ENCODE measurements at places on chromosomes 13 and 19.

DNA sequence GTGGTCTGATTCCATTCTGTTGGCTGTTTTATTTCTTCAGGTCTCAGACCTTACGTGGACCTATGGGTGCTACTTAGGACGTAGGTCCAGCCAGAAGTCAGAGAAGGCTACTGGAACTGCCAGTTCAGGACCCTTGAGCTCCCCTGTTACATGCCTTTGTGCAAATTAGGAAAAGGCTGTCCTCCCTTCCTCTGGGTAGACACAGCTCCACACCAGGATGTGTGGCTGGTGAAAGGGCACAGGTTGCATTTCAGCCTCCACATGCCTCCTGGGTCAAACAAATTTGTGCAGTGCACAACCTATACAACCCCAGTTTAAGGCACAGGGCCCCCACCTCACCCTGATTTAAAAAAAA is 43.9 kb upstream of the MAP3K10 start:
- no peak for DNase-seq

GRCh38 chr13:71576571-71576970 is 290.4 kb downstream of the DACH1 start:
- DNase-seq, result no peak

DNA sequence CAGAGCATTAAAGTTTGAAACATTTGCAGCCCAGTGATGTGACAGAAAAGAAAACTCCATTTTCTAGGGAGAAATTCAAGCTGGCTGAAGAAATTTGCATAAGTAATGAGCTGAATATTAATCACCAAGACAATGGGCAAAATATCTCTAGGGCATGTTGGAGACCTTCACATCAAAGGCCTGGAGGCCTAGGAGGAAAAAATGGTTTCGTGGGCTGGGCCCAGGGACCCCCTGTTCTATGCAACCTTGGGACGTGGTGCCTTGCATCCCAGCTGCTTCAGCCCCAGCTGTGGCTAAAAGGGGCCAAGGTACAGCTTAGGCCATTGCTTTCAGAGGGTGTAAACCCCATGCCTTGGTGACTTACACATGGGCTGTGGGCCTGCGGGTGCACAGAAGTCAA is 5.7 kb upstream of the CLEC4M start:
- no peak for DNase-seq

DNA sequence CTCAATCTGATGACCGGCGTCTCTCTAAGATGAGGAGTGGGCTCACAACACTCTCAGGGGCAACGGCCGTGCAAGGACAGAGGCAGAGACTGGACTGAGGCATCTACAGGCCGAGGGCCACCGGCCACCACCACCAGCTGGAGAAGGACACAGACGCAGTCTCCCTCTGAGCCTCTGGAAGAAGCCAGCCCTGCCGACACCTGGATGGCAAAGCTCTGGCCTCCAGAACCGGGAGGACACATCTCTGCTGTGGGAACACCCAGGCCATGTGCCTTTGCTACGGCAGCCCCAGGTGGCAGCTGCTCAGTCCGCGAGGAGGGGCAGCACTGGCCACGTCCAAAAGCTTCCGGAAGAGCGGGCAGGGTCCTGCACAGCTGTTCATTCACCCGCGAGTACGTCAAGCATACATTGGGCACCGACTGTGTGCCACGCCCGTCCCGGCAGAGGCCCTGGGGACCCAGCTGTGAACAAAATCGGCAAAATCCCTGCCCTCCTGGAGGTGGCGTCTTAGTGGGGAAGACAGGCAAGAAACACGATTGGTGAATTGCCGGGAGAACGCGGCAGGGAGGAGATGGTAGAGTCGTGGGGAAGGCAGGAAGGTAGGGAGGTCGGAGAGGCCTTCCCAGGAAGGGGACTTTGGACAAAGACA is 17.1 kb downstream of the C2CD4C start:
- no peak for DNase-seq

DNA sequence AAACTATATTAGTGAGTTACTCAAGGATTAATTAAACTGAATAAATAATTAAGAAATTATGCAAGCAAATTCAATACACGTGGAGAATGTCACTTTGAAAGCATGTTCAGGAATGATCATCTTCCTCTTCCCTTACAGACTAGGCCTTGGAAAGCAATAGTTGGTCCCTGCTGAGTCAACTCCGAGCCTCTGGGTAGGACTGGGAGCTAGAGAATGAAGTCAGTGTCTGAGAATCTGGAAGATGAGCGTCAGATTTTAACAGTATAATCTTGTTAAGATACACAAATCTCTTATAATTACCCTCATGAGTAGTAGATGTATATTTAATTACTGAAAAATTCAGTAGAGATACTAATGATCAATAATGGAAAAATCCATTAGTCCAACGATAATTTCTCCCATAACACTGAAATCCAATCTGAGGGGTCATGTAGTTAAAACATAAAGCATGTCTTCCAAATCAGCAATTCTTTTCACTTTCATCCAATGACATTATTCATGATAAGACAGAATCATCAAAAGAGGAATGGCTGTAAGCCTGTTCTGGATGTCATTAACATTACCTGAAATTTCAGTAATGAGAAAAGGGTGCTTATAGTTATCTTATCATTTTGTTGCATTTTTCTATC is 423.0 kb downstream of the DCT start:
- DNase-seq, result no peak

DNA sequence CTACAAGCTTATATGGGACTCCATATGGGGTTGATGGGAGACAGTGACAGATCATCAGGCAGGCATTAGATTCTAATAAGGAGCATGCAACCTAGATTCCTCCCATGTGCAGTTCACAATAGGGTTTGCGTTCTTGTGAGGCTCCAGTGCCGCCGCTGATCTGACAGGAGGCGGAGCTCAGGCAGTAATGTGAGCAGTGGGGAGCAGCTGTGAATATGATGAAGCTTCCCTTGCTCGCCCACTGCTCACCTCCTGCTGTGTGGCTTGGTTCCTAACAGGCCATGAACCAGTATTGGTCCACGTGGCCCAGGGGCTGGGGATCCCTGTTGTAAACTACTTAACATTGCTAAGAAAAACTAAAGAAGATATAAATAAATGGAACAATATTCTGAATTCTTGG is 378.4 kb downstream of the KCNRG start:
- DNase-seq, result no peak

DNA sequence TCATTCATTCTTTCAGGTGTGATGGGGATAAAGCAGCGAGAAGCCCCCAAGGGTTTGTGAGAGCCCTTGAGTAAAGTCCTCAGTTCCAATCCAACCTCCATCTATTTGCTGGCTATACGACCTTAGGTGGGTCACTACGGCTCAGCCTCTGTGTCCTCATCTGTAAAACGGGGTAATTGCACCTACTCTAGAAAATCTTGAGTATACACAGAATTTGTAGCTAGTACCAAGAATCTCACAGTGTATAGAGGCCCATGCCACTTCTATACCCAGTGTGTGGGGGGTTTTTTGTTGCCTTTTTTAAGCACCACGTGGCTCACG is 406 bp upstream of the DNMT1 start:
- DNase-seq, result no peak

DNA sequence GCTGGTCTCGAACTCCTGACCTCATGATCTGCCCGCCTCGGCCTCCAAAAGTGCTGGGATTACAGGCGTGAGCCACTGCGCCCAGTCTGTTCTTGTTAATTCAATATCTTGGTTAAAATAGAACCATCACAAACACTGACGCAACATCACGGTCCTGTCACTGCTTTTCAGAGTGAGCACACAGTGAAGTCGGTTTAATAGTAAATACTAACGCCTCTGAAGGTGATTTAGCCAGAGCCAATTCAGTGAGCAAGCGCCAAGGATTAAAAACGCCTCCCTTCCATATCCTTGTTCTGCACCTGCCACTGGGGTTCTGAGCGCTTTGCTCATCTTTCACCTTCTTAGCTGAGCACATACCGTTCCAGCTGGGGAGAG is 30.3 kb downstream of the LAMP1 start:
- DNase-seq, result no peak

DNA sequence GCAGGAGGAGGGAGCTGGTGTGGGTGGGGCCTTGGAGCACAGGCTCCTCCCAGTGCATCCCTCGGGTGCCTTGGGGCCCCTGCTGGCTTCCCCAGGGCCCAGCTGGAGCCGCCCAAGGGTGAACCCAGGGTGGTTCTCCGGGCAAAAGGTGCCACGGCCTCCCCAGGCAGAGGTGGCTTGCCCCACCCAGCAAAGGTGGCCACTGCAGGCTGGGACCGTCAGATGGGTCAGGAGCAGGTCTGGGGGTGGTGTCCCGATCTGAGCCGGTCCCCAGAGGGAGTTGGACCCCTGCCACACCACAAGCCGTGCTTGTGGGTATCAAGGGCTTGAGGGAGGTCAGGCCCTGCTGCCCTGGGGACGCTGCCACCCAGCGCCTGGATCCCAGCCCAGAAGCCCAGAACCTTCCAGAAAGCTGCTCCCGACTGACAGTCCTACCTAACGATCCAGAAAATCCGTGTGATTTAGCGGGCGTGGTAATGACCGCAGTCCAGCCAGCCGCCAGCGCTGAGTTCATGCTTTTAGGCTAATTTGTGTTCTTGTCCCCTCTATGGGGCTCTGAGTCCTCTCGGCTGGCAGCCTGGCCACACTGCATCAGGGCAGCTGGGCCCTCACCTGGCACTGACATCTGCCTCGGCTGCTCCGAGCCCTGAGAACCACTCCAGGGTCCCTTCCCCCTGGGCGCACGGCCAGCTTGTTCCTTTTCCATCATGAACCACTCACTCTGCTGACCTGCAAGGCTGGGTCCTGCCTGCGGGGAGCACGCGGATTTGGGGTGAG is 5.0 kb upstream of the GRIN3B start:
- no peak for DNase-seq

GRCh38 chr13:112067116-112067741 is at the start of gene SOX1:
SOX1 (plus strand) TSS chr13:112067149; CDS start chr13:112067659, 510 bp downstream.
- DNase-seq, result no peak

- DNase-seq, result no peak
These were observed 267.8 kb downstream of the KCNRG start for GRCh38 chr13:50283017-50283416.

- DNase-seq, result no peak
These were observed 246.6 kb downstream of the NHLRC3 start for GRCh38 chr13:39284801-39285388.

GRCh38 chr13:113632706-113633484 is 25.1 kb downstream of the ATP4B start:
- no peak for DNase-seq

GRCh38 chr19:53977991-53978731 is 13.3 kb upstream of the CACNG6 start:
- no peak for DNase-seq

DNA sequence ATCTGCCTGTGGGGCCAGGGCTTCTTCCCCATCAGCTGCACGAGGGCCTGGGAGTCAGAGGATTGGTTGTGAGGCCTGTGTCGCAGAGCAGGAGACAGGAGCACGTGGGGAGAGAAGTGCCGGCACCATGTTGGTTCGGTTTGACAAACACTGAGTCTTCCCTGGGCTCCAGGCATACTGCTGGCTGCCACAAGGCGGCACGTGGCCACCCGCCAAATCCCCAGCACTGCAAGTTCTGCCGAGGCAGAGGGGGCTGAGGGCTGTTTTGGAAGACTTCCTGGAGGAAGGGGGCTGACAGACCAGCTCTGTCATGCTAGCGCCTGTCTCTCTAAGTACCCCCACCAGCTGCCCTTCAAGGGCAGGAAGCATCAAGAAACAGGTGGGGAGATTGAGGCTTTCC is 9.5 kb downstream of the SHANK1 start:
- no peak for DNase-seq

- no peak for DNase-seq
These were observed 24.2 kb downstream of the ELAVL1 start for GRCh38 chr19:7981199-7981598.

- DNase-seq, result no peak
These were observed 10.7 kb downstream of the SHISA7 start for GRCh38 chr19:55432241-55432959.

- no peak for DNase-seq
These were observed 19.4 kb downstream of the IQCN start for GRCh38 chr19:18254546-18255503.

- DNase-seq, result no peak
These were observed 305.1 kb downstream of the SLITRK1 start for GRCh38 chr13:83577183-83577582.

DNA sequence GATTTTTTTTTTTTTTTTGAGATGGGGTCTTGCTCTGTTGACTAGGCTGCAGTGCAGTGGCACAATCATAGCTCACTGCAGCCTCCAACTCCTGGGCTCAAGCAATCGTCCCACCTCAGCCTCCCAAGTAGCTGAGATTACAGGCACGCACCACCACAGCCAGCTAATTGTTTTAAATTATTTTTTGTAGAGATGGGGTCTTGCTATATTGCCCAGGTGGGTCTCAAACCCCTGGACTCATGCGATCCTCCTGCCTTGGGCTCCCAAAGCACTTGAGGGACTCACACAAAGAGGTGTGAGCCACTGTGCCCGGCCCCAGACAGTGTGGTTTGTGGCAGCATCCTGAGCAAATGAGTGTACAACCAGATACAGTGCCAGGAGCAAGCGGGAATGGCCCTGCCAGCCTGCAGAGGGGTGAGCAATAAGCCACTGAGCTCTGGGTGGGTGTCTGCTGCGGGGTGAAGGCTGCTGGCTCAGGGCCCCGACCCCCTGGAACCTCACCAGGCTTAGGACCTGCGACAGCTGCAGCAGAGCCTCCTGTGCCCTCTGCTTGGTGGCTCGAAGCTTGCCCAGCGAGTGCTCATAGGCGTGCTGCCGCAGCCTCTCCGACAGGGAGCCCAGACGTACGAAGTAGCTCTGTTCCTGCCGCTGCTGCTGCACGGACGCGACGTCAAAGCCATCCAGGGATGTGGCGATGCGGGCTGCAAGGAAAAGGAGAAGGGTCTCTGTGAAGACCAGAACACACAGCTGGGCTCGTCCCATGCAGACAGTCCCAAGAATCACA is 15.9 kb upstream of the TICAM1 start:
- DNase-seq, result no peak
